ENCODE measurements at places on chromosomes 6 and 20.

- DNase-seq, result no peak
Observed at GRCh38 chr6:51494342-51494741, 593.1 kb downstream of the PKHD1 start.

DNA sequence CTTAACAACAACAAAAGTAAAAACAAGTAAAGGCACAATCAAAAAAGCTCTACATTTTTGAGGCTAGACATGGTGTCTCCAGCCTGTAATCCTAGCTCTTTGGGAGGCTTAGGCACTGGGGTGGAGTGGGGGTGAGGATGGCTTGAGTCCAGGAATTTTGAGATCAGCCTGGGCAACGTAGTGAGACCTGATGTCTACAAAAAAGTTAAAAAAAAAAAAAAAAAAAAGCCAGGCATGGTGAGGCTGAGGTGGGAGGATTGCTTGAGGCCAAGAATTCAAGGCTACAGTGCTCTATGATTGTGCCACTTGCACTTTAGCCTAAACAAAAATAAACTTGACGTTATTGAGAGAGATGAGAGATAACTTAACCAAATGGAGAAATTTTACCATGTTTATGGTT, 60.1 kb downstream of the QKI start:
- DNase-seq, result no peak

- no peak for DNase-seq
Observed at GRCh38 chr6:146445233-146445632, 98.4 kb upstream of the RAB32 start.

DNA sequence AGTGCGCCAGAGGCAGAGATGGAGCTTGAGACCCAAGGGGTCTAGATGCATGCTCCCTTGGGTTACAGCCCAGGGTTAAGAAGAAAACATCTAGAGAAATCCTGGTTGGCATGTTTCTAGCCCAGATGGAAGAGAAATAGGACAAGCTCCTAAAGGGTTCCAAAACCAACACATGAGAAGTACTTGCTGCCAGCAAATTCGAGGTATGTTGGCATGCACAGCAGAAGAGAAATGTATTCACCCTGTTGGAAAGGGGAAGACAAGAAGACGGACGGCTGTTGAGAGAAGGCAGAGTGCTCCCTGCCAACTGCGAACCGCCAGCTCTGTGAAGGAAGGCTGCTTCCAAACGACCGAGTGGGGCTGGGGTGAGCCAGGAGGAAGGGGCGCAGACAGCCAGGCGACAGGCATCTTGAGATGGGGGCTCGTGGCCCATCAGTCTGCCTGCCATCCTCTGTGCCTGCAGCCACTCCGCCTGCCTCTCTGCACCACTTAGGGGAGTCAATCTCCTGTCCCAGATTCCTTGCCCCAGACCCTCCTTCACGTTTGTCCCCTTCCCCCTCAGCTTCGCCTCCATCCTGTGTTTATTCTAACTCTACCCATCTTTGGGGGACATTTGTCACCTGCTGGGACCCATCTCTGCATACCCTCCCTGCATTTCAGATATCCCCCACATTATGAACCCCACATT, 249.2 kb downstream of the CDC5L start:
- no peak for DNase-seq

GRCh38 chr6:25058941-25059340, 123.2 kb upstream of the RIPOR2 start:
- no peak for DNase-seq

DNA sequence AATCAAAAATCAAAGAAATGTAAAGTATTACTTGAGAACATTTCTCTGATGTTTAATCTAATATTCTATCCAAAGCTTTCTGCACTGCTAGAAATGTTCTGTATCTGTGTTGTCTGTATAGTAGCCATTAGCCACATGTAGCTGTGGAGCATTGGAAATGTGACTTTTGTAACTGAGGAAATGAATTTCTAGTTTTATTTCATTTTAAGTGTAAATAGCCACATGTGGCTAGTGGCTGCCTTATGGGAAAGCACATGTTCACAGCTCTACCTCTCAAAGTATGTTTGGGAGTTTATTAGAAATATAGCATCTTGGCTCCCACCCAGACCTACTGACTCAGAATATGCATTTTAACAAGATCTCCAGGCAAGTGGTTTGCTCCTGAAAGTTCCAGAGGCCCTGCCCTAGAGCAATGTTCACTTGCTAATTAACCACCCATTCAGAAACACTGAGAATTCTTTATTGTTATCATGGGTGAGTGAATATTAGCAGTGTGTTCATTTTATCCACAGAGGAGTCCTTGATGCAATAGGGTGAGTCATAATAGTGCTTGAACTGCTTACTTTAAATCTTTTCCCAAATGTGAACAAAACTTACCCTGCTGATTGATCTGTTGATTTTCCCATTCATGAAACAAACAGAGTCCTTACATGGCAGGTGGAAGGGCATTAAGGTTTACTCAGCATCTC, 282.7 kb downstream of the PLCB1 start:
- peak; percentile 66 for DNase-seq

- no peak for DNase-seq
Observed at GRCh38 chr6:141482796-141483597, 649.7 kb upstream of the GJE1 start.

DNA sequence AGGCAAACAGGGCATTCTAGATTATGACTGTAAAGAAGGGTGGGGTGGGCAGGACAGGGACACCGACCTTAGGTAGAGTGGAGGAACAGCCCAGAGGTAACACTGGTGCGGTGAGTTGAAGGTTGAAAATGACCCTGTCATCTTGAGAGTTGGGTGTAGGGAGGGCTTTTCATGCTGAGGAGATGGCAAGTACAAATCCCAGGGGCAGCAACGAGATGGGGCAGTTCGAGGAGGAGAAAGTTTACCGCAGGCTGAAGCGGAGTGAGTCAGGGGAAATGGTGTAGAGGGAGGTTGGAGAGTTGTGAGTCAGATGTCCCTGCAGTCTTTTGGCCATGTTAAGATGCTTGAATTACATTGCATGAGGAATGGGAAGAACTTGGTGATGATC, 101.1 kb downstream of the HIVEP1 start:
- DNase-seq, result no peak

DNA sequence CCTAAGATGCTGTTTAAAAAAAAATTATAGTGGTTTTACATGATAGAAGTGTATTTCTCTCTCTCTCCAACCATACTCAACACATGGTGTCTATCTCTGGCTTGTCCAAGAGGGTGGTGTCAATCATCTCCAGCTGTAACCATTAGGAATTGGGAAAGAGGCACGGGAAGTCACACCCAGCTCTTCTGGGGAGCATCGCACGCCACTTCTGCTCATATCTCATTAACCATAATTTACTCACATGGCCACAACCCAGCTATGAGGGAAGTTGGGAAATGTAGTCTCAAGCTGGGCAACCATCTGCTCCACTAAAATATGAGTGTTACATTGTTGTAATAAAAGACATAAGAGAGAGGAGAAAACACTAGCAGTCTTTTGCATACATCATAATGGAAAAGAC, 30.4 kb upstream of the TSHZ2 start:
- DNase-seq, result peak; percentile 63

All from SW480 (cell line).